Stimulated activated naive CD4-positive, alpha-beta T cell treated with Interleukin-2 at 50 U/mL for 16 hours (primary cell): ENCODE measurements at places on chromosomes 6 and 20.

- DNase-seq = no peak
Observed at GRCh38 chr6:109308018-109308492, 74.2 kb downstream of the CD164 start.

GRCh38 chr6:4906293-4907276 is 97.3 kb downstream of the RPP40 start:
- DNase-seq = no peak

GRCh38 chr6:161922631-161923119 is 648.8 kb upstream of the AGPAT4 start:
- DNase-seq = no peak

- no peak for DNase-seq
Observed at GRCh38 chr6:77415706-77416105, 47.6 kb downstream of the HTR1B start.

GRCh38 chr6:12279322-12280091 is 10.7 kb upstream of the EDN1 start:
- DNase-seq = no peak

GRCh38 chr6:125361868-125362267 is 60.1 kb upstream of the HDDC2 start:
- DNase-seq = no peak

DNA sequence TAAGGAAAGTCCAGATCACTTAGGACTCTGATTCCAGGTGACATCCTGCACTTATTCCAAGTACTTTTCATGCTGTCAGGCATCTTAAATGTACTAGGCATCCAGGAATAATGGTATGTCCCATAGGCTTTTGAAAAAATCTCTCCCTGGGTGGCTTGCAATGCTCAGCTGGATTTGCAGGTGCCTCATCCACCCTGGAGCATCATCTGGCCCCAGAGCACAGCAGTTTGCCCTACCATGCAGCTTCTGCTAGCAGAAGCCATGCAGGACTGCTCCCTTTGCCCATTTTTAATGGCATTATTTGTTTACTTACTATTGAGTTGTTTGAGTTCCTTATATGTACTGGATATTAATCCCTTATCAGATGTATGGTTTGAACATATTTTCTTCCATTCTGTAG is 45.2 kb downstream of the DZANK1 start:
- DNase-seq = no peak

DNA sequence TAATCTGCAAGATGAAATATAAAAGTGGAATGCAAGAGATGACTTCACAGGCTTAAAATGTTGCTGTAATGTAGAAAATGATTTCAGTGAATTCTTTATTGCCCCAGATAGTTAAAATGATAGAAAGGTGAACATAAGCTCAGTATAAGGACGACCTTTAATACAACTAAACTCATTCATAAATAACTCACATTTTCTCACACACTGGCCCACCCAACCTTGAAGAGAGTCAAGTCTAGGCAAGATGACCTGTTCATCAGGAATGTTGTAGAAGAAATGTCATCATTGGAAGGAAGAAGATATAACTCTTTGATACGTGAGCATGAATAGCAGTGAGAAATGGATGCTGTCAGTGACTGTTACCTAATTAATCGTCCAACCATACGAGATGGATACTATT is 111.1 kb upstream of the SASH1 start:
- DNase-seq = no peak

DNA sequence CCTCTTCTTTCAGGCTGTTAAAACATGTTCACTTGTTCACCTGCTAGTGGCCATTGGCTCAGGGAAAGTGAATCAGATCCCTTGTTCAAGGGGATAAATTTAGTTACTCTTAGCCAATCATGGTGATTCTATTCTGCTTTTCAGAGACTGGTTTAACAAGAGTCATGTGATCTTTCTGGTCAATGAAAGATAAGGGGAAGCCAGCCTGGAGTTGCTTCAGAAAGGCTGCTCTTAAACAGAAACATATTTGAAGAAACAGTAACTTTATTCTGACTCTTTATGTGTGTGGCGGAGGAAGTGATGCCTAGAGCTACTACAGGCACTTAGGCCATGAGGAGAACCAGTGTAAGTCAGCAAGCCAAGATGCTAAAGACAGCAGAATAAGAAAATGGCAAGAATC is 28.1 kb upstream of the AHI1 start:
- no peak for DNase-seq

DNA sequence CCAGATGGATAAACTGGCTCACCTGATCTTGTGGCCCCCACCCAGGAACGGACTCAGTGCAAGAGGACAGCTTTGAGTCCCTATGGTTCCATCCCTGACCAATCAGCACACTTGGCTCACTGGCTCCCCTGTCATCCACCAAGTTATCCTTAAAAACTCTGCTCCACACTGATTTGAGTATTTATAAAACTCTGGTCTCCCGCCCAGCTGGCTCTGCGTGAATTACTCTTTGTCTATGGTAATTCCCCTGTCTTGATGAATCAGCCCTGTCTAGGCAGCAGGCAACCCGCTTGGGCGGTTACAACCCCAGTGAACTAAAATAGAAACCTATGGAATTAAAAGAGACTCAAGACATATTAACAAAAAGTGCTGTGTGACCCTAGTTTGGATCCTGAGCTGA is 38.1 kb upstream of the CD83 start:
- no peak for DNase-seq

DNA sequence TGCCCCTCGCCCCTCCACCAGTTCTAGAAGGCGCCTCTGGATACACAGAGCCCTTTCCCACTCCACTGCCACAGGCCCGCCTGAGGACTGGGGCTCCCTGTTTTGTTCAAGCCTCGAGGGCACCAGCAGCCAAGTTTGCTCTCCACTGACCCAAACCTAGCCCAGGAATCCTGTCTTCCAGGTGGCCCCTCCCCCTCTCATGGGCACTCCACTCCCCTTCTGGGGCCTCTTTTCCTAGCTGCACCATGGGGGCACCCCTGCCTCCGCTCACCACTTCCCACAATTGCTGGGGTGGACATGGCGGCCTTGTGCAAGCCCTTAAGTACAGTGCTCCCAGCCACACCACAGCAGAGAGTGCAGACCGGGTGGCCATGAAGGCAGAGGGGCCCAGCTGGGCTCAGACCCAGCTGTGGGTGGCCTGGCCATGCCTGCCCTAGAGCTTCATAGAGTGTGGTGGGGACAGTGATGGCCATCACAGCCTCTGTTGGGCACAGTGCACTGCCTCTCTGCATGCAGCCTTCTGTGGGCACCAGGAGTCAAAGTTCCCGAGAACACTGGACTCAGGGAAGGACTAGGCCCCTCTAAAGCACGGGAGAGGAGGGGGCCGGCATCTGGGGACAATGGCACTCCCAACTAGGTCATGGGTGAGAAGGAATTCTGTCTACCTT is 1.3 kb downstream of the MYL9 start:
- no peak for DNase-seq

DNA sequence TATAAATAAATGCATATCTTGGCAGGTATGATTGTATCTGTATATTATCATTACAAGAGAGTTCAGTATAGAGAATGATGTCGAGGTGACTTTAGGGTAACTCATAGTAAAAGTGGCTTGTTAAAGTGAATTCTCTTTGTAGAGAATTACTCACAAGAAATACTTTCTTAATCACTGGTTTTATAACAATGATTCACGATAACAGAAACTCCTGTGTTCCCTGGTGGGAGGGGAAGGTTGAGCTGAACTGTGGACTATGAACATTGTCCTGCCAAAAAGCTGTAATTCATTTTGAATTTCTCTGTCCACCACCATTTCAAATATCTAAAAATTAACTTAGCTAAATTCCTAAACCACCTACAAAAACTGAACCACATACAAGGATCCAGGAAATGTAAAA is 7.7 kb downstream of the TPMT start:
- no peak for DNase-seq

DNA sequence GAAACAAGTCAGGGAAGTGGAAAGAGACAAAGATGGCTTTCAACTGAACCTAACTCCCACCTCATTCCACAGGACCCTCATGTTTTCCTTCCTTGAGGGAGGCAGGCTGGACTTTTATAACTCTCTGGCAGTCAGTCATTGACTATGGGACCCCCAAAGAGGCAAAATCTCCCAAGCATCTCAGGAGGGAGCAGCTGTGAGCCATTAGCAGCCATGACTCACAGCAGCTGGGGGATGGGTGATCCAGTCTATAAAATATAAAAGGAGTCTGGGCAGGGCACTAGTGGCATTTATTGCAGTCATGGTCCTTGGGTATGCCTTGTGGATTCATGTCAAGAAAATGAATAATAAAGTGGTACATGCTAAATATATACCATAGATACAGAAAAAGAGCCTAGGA is 387.0 kb upstream of the CHD6 start:
- no peak for DNase-seq

DNA sequence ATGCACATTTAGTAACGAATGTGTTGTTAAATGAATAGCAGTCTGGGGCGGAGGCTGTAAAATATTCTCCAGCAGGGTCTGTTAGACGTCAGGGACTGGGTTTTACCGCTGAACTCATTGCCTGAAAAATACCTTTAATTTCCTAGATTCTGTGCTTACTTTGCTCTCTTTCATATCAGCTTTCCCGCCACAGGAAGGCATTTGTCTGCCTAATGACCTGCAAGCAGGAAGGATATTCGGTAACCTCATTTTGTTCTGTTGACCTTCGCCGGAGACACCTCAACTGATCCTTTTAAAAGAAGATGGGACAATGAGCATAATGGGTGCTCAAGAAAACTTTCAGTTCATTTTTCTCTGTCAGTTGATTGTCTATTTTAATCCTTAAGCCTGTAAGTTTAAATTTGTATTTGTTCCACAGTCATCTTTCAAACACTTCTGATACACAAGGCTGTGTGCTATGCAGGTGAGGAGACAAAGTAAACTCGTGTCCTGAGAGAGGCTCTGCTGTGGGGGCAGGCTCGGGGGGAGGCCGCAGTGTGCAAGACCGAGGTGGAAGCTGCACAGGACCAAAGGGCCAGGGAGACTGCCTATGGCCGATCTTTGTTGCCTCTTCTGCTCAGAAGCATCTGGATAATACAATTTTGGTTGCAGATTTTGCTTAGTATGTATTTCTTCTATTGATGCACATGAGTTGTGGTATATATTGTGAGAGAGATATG is 27.4 kb upstream of the SIM1 start:
- no peak for DNase-seq

GRCh38 chr6:132314432-132314831 is 86.8 kb downstream of the MOXD1 start:
- DNase-seq = no peak

DNA sequence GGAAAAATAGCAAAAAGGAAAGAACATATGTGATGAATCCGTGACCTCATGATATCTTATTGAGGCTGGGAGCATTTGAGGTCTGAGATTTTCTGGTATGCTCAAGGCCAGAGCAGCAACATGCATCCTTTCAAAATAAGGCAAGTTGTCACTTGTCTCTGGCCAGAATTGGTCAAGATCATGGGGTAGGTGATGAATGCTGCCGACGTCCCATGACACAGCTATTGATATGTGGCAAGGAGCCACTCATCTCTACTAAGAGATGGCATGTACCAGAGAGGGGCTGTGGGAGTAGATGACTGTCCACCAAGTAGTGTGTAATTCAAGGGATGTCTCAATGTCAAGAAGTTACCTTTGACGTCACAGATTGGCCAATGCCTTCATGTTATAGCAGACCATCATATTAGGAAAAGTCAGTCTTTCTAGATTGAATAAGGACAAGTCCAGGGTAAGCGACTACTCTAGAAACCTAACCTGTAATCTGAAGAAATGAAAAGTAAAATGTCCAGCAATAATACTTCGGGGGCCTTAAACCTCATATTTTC is 527.4 kb downstream of the BMP2 start:
- DNase-seq = no peak

DNA sequence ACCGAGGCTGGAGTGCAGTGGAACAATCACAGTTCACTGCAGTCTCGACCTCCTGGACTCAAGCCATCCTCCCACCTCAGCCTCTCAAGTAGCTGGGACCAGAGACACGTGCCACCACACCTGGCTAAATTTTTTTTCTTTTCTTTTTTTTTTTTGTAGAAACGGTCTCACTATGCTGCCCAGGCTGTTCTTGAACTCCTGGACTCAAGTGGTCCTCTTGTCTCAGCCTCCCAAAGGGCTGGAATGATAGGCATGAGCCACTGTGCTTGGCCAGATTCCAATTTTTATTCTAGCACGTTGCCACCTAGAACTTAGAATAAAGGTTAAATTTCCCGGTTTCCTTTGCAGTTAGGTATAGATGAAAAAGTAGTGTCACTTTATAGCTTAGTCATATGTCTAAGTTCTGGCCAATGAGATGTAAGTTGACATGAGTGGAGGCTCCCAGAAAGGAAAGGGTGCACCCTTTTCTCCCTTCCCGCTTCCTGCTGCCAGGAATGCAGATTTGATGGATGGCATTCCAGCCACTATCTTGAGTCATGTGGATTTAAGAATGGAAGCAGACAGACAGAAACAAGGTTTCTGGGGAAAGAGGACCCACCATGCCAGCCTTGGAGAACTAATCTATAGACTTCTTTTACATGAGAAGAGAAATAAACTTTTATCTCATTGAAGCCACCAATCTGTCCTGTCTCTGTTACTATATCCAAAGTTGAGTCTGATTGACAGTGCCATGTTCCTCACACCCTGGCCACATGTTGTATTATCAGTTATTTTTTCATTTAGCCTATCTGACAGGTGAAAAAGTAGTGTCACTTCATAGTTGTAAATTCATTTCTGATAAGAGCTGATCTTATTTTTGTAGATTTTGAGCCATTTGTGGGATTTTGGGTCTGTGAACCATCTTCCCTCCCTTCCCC is 60.6 kb upstream of the NCOA3 start:
- no peak for DNase-seq

DNA sequence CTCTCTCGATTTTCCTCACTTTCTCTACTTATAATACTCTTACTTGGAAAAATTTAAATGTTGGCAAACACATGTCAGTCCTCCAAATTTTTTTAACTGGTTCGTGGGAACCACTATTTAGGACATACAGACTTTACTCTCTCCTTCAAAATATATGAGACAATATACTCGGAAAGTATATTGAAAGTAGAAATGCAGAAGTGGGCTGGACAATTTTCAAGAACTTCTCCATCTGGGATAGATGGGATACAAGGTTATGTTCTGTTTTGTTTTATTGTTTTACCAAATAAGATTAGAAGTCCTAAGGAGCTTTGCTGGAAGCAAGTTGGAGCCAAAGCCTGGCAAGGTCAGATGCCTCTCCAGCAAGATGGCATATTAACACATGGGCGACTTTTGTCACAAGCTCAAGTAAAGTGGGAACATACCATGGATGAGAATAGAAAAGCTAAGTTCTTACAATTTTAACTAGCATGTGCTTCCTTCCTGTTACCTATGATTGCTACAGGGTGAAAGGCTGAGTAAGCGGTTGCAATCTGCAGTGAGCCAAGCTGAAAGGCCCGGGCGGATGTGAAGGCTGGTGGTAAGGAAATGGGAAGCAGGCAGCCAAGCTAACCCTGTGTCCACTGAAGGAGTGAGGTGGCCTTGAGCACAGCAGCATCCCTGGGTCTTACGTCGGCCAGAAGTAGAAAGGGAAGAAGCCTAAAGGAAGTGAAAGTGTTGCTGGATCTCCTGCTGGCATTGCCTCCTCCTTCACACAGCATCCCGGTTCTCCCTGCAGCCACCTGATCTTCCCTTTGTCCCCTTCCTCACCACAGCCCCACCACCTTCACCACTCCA is 7.1 kb downstream of the MAP3K5 start:
- peak; percentile 30 for DNase-seq
